ENCODE measurements at places on chromosomes 13 and 19. TPM values are rescaled to one million over a fixed set of nuclear protein-coding genes. Genes with fewer than 3 reads are reported as not detected.

GRCh38 chr13:46554951-46555350 is 2.0 kb downstream of the LRCH1 start:
- DNase-seq, result no peak

Gene TNFSF11
- 0.26 TPM for total RNA-seq

DNA sequence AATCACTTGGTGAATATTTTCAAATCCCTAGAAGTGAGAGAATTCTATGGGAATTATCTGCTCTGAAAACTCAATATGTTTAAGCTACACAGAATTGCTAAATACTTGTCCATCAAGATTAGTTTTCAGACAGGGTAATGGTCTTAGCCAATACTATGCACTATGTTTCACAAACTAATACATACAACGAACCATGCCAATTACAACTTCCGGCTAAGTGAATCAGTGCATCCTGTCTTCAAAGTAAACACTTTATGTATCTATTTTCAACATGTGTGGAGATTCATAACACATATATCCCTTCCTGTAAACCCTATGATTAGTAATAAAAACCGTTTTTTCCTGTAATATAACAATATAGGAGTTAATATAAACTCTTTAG is 181.5 kb downstream of the POSTN start:
- DNase-seq, result no peak

GRCh38 chr19:50167314-50167721 is 4.2 kb upstream of the IZUMO2 start:
- DNase-seq, result no peak

DNA sequence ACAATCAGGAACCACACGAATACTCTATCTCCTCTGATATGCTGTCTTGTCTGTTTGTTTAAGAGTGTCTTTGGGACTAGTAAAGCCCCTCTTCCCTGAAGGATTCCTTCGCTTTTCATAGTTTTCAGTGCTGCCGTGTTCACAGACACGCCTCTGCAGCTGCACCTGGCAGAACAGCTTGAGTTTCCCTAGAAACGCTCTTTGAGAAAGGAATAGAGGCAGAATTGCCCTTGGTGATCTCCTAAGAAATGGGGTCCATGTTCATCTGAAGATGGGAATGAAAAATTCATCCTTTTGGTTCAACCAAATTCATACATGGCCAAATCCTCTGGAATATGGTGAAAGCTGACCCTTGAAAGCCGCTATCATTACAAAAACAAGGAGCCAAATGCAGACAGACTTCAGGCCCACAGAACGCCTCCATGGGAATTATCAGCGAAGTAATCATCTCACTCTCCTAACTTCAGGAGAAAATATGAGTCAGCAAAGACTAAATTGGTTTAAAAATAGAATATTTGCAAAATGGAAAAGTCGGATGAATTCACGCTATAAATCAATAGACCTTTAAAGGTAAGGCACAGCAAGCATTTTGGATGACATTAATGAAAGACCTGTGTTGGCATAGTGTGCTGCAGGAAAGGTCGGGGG is 5.5 kb downstream of the SACS start:
- DNase-seq, result no peak

Gene ZNF112
- total RNA-seq, result 18.7 TPM
